ENCODE measurements at places on chromosomes 2 and 18.
A peak's percentile ranks its signal among the peaks of the same experiment; 100 is the strongest.

GRCh38 chr18:41524674-41525470 is 430.2 kb upstream of the PIK3C3 start:
- DNase-seq: no peak

DNA sequence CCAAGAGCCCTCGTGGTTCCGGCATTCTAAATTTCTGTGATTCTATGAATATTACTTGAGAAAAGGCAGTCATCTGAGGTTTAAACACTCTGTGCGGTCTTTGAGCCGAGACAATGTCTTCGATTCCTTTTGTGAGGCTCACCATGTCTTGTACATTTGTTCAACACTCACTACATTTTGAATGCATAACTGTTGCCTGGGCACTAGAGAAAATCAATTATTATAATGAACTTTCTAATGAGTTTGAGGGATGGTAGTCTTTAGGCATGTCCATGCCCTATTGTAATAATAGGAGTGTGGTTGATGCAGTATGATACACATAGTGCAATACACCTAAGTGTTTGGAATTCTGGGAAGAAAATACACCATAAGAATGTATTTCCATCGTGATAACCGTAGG is 703.4 kb downstream of the MBD2 start:
- no peak for DNase-seq

GRCh38 chr2:69196327-69197117 is 183.5 kb downstream of the ANTXR1 start:
- no peak for DNase-seq

- no peak for DNase-seq
These were observed 319.2 kb upstream of the LRATD1 start for GRCh38 chr2:14313341-14313740.

- DNase-seq: peak; percentile 51
These were observed 631 bp downstream of the GYPC start for GRCh38 chr2:126656431-126657147.

DNA sequence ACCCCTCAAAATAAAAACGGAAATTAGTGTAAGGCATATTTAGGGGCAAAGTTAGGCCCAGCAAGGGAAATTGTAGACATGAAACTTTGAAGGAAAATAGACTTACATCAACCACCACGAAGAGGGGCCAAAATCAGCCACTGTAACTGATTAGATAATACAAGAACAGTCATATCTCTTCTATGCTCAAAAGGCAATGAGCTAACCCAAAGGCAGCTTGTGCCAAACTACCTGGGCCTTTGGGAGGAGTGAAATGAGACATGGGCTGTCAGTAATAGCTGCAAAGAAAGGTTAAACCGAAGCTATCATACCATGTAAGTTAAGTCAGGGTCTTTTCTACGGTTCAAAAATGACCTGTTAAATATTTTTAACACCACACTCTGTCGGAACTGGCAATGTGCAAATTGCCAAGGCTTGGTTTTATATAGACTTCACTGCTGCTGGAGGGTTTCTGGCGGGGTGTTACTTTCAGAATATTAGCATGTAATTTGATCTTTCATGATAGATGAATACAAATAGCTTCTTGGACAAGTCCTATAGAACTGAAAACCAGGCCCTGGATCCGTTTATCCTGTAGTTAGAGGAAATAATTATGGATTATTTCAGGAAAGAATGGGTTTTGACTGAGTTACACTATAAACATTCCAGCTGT is 69.6 kb downstream of the ACVR1 start:
- no peak for DNase-seq

- no peak for DNase-seq
These were observed 1.6 kb upstream of the KLHL23 start for GRCh38 chr2:169732075-169732474.

- no peak for DNase-seq
These were observed 32.5 kb downstream of the SNED1 start for GRCh38 chr2:241030883-241031282.

DNA sequence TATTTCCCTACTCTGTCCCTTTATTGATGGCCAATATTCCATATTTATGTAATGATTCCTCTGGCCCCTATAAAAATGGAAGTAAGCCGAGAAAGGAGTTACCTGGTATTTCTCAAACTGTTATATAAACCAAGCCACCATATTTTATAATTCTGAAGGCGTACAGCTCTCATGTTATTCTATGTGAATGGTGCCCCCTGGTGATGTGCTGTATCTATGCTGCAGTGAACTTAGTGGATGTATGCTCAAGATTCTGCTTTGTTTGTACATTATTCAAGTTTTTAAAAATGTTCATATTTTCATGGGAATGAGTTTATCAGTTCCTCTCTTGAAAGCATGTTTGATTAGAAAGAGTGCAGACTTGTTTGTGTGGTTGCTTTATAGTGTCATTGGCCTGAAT is 194.5 kb upstream of the LRRTM1 start:
- DNase-seq: peak; percentile 39

DNA sequence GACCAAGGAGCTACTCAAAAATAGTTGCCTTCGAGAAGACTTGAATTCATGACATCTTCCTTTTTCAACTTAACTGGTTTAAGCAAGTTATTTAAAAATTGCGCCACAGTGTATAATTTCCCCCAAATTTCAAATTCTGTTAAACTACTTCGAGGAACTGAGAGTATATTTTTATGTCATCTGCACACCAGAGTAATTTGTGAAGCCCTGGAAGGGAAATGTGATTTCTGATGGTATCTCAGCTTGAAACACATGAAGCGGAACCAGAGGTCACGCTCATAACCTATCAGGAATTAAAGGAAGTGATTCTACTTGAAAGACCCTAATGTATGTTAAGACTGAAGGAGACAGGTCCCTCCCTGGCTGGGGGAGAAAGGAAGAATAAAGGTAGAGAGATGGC is 33.9 kb upstream of the DARS1 start:
- DNase-seq: no peak

GRCh38 chr2:8203364-8203763 is 478.5 kb upstream of the ID2 start:
- DNase-seq: no peak

DNA sequence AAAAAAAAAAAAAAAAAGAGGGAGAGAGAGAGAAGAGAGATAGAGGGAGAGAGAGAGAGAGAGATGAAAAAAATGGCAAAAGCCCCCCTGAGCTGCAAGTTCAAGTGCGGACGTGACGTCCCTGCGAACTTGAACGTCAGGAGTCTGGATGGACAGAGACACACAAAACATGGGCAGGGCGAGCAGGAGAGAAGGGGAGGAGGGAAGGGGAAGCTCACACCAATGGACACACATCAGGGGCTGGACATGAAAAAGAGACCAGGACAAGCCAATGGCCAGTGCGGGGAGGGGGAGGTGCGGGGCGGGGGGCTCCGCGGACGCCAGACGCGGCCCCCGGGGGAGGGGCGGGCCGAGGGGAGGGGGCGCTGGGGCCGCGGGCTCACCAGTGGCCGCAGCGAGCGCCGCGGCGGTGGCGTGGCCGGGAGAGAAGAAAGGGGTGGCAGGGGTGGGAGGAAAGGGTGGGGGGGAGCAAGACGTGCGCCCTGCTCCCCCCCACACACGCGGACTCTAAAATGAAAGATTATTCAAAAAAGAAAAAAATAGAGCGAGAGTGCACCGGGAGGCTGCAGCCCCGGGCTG is at the start of gene BCL11A:
Gene BCL11A (minus strand): TSS at position 160 of the 579 bp plus-strand sequence. CDS start 384 bp downstream, outside the sequence.
- peak; percentile 84 for DNase-seq

DNA sequence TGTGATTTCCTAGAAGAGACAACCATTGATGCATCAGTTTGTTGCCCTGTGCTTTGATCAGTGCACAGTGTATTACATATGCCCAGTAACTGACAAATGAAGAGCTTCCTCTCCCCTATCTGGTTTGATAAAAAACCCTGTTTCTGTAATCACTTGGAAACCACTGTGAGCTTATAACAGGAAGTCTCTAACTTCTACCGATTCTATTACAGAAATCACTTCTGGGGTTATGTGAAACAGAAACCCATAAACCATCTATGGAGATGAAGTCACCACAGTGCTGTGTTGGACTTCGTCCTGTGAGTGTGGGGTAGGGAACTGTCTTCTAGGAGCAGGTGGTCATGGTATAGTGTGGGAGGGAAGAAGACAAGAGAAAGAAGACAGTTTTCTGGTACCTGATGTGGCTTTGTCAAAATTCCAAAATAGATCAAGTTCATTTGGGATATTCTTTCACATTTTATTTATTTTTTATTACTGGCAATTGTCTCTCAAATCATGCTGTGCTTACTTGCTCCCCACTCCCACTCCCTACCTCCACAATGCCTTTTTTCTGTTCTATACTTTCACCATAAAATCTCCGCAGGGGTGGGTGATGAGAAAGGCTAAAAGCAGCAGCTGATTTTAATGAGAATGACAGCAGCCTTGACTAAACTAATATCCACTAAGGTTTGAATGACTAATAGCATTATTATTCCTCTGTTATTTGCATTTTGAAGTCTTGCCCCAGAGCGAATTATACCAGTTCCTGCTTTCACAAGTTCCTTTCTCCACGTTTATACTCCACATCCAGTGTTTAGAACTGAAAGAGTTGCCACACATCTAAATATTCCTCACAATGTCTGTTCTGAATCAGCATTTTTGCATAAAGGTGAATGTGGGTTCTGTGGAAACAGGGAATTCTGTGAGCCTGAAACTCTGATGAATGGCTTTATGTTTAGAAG is 41.7 kb upstream of the RND3 start:
- no peak for DNase-seq

- DNase-seq: no peak
These were observed 711.2 kb upstream of the SOX11 start for GRCh38 chr2:4980995-4981394.

DNA sequence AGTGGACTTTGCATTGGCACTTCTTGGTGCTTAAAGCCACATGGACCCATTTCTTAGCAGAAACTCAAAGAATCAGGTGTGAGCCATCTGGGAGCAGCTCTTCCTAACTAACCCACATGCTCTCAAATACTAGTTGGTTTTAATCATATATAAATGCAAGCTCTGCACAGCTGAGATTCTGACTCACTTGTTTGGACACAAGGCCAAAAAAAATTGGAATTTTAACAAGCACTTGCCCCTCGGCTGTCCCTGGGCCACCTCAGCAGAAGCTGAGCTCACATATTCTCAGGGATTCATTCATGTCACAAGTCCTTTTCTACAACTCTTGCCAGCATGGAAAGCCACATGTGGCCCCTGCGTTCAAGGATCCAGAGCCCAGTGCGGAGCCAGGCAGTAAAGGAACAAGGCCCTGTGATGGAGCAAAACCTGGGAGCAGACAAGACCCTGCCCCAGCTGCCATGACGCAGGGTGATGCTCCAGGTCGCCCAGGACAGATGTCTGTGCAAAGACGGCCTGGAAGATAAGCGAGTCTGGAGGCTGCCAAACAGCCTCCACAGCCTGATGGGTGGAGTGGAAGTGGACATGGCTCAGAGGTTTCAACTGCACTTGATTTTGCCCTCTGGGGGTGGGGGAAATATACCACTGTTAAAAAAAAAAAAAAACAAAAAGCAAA is 266.5 kb downstream of the EIPR1 start:
- DNase-seq: no peak

DNA sequence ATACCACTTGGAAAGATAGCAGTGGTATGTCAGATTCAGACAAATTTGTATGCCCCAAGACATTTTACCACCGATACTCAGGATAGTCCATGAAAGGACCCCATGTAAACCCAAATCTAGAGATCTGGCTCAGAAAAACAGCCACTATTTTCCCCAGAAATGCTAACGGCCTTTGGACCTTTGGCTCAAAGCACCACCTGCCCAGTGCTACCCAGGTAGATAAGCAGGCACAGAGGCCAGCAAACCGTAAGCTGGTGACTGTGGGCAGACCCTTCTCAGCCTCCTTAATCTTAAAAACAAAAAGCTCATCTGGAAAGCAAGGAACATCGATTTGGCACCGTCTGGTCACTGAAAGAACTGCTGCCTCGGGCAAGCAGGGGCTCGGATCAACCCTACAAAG is 61.4 kb upstream of the GREB1L start:
- DNase-seq: no peak

DNA sequence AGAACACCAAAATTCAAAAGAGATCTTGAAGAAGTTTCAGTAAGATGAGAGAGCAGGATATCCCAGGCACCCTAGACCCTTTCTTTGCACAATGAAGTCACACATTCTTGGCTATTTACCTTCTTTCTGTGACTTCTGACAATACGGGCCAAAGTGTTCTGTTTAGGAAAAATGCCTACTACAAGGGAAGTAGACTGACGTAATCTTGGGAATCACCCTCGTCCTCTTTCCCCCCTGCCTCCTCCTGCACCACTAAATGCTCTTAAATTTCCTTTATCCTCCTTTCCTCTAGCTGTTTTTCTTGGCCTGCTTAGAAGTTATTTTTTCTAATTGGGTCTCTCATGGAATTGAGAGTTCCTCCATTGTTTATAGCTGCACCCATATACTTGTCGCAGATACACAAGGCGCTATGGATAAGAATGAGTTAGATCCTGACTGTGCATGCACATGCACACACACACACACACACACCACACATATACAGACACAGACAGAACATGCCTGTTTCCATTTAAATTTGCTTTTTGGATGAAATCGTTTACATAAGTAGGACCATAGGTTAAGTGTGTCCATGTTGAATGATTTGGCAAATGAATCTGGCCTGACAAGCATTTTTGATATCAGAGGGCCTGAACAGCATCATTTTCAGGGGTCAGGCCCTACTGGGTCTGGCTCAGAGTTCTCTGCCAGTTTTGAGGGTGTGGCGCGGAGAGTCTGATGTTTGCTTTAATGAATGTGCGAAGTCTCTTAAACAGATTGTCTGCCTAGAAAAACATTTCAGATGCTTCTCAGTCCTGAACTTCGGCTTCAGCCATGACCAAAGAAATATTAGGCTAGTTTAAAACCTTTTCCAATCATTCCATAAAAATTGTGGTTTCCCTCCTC is 131.9 kb upstream of the NT5C1B start:
- no peak for DNase-seq

DNA sequence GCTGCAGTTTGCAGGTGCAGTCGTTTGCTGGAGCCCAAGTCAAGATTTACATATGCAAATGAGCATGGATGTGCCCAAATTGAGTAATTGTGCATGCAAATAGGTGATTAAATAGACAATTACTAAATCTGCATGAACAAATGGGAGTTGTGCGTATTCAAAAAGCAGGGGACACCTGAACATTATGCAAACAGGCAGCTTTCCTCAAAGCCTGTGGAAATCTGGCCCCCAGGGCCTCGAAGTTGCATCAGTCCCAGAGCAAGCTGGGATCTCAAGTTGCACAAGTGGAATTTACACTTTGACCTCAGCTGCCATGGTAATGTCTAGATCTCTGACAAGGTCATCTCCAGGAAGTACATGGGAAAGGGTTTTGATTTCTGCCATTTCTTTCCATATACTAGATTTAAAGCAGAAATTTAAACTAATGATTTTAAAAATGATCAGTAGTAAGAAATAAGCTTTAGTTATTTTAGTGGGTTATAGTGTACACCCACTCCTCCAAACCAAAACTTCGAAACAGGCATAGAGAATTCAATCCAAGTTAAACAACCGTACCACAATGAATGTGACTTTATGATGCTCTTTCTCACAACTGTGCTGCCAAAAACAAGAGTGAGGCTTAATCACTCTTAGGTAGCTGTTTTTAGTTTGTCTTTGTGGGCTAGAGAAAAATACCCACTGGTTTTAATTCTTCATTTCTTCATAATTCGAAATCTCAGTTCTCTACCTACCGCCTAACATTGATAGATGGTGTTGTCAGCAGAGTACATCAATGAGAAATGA is 110.7 kb downstream of the RND3 start:
- DNase-seq: no peak

Data from heart left ventricle (tissue), 16 donors.